ENCODE measurements at places on chromosomes 11 and 22.

DNA sequence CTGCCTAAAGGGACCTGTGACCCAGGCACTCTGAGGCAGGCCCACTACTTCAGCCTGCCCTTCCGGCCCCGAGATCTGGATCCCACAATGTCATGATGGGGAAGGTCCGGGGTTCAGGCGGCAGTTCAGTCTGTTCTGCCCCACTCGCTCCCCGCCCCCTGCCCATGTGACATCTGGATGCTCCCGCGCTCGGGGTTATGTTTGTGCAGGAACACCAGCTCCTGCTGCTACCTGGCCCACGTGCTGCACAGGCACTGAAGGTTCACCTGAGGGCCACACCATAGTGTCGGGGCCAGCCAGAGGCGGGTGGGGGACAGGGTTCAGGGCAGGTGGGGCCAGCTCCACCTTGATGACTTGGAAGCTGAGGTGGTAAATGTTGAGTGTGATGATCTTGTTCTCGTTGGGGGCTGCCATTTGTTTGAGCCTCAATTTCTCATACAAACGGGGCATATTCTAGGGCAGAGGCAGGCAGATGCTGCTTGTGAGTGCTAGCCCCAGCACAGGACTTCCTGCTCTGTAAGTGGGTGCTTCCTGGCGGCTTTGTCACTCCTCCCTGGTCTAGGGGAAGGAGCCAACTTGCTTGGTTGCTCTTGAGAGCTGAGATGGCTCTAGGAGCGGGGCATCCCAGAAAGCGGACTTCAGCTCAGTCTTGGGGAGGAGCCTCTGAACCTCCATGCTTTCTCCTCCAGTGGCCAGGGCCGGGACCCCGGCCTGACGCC is 4.4 kb upstream of the SIPA1 start:
- DNase-seq, result no peak

GRCh38 chr11:114318361-114318760 is 22.2 kb downstream of the NNMT start:
- DNase-seq, result peak; percentile 39

DNA sequence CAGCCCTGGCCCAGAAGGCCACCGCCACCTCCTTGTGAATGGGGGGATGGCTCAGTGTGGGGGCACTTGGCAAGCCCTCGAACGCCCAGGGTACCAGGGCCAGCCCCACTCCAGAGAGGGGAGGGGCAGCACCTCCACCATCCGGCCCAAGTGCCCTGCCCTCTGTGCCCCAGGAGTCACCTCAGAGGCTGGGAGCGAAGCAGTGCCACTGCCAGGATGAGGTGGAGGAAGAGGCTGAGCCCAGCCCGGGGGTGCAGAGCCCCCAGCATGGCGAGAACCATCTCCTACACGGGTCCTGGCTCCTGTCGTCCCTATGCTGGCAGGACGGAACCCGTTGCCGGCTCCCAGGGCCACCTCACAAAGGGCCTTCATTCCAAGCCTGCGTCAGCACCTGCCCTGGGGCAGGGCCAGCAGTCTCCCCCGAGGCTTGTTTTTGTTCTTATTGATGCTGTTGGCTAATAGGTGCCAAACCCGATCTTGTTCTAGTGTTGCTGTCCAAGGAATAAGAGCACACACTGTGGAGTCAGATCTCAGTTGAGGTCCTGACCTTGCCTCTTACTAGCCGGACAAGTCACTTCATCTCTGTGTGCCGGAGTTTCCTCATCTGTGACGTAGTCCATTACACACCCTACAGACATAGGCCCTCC is at the start of gene FREY1:
Gene FREY1 (minus strand): TSS at position 307 of the 647 bp plus-strand sequence. CDS start 26 bp downstream, at position 281.
- no peak for DNase-seq

- DNase-seq, result no peak
Measured at GRCh38 chr11:2828585-2829330, 56.8 kb downstream of the CDKN1C start.

DNA sequence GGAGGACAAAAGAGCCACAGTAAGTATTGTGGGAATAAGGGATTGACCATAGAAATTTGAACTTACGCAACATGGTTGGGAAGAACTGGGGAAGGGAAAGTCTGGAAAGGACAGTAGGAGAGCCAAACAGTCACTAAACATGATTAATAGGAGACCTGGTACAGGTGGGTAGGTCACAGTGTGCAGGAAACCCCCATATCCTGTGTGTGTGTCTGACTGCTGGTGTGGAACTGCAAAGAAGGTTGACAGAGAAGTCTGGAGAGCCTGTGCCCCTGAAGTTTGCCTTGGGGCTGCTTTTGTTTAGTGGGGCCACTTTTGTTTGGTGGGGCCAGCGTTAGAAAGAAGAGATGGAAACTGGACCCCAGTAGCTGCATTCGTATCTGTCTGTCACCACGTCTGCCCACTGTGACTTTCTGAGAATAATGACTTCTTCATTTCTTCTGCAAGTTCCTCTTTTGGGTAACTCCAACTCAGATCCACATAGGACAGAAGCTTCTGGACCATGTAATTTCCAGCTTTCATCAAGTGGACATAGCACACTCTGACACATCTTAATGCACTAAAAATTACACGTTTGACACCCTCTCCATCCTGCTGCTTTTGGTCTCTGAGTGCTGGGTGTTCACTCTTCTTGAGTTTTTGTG is 126.8 kb upstream of the RAG2 start:
- DNase-seq, result no peak

DNA sequence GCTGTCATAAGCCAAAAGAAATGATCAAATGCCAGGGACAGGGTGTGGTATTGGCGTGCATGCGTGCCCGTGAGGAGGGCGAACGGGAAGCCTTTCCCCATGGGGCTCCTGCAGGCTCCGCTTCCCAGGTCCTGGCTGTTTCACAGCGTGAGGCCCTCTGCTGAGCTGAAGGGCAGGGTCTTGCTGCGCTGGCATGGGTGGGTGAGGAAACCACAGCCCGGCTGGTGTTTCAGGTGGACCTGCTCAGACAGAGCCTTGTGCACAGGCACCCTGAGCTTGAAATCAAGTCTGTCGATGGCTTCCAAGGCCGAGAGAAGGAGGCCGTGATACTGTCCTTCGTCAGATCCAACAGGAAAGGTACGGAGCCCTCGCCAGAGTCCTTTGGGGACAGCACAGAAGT is 31.4 kb downstream of the IGHMBP2 start:
- no peak for DNase-seq

DNA sequence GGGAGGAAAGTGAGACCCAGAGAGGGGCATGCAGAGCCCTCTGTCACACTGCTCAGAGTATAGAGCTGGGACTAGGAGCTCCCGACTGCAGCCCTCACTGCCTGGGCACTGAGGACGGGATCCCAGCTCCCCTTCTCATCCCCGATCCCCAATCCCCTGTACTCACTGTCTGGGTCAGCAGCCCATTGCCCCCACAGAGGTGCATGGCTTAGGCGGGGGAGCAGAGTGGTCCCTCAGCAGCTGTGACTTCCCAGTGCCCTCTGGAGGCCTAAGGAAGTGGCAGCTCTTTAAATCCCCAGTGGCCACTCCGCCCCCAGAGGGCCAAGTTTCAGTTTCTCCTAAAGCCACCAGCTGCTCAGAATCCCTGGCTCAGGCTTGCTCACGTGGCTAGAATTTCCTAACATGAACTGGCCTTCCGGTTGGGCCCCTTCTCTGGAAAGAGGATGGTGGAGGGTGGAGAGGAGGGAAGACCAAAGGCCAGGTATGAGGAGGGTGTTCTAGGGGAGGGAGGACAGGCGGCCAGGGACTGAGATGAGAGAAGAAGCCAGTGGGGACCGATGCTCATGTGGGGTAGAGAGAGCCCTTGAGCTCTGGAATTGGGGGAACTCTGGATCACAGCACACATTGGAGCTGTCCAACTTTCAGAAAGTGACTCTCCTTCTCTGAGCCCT is at the start of gene BATF2:
Gene BATF2 (minus strand): TSS at position 262 of the 671 bp plus-strand sequence. CDS start 57 bp downstream, at position 205.
- DNase-seq, result peak; percentile 67

- no peak for DNase-seq
Measured at GRCh38 chr11:88117281-88117858, 57.9 kb downstream of the RAB38 start.

DNA sequence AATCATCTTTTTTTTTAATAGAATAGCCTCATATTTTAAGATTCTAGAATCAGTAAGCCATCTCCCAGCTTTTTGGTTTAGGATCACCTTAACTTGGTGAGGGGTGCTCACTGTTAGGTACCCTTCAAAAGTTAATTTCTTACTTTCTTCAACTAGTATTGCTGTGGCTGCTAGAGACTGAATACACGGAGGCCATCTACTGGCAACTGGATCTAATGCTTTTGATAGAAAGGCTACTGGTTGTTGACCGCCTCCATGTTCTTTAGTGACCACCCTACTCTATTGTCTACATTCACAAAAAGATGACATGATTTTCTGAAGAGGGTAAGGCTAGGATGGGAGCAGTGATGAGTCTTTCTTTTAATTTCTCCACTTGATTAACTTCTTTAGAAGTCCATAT is 16.7 kb upstream of the ALDH3B2 start:
- peak; percentile 7 for DNase-seq

DNA sequence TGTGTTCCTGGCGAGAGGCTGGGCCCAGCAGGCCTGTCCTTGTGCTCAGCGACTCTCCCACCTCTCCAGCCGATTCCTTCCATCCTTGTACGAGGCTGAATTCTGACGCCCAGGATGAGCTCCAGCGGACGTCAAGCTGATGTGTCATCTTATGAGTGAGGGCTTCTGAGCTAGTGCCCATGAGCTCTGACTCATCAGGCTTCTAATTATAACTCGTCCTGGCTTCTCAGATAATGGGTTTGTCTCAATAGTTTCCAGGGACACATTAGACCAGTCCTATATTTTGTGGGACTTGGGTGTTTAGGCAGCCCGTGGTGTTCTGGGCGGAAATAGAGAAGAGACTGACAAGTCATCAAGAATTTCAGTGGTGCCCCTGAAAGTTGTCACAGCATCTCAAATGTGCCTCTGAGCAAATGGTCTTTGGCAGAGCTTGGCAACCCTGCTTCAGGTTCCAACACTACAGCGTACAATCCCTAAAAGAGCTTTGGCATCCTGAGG is 108.2 kb upstream of the CD44 start:
- DNase-seq, result peak; percentile 94

- DNase-seq, result peak; percentile 64
Measured at GRCh38 chr11:16155448-16155847, 200.9 kb downstream of the SOX6 start.

GRCh38 chr22:45314054-45314721 is 4.5 kb downstream of the FAM118A start:
- DNase-seq, result no peak

DNA sequence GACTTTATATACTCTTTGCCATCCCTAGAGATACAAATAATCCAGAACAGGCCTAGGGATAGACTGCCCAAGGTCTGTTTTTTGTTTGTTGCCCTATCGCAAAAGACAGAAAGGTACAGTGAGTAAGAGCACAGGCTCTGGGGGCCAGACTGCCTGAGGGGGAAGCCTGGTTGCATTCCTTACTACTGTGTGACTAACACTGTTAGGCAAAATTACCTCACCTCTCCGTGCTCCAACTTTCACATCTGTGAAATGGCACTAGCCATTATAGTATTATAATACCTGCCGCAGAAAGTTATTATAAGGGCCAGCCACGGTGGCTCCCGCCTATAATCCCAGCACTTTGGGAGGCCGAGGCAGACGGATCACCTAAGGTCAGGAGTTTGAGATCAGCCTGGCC is 14.5 kb downstream of the SLC35F2 start:
- DNase-seq, result peak; percentile 82

- DNase-seq, result no peak
Measured at GRCh38 chr11:80412604-80413003, 971.8 kb upstream of the TENM4 start.

- DNase-seq, result no peak
Measured at GRCh38 chr11:129705341-129705740, 110.3 kb upstream of the TMEM45B start.

DNA sequence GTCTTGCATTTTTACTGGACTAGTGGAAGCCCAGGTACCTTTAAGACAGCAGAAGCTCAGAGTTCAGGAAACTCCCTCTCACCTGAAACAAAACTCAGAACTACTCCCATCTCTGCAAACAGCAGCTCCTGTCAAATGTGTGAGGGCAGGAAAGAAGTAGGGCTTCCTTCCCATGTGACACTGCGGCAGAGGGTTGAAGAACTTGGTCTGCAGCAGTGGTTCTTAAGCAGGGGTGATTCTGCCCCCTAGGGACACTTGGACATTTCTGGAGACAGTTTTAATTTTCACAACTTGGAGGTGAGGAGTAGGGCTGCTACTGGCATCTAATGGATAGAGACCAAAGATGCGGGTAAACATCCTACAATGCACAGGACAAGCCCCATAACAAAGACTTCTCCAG is 63.4 kb downstream of the RCN1 start:
- DNase-seq, result peak; percentile 24

DNA sequence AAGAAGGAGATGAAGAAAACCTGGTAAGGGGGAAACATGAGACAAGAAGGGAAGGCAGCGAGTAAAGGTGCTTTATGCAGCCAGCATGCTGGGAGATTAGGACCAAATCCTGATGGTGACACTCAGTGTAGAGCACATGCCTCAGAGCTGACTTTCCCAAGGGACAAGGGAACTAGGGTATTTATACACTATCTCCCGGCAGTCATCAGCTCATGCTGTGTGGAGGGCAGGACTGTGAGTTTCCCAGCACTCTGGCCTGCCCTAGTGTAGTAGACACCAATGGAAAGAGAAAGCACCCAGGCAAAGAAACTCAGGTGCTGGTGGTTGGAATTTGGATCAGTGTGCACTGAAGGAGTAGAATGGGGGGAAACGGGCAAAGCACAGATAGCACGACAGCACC is 128.3 kb upstream of the CSNK2A3 start:
- no peak for DNase-seq

DNA sequence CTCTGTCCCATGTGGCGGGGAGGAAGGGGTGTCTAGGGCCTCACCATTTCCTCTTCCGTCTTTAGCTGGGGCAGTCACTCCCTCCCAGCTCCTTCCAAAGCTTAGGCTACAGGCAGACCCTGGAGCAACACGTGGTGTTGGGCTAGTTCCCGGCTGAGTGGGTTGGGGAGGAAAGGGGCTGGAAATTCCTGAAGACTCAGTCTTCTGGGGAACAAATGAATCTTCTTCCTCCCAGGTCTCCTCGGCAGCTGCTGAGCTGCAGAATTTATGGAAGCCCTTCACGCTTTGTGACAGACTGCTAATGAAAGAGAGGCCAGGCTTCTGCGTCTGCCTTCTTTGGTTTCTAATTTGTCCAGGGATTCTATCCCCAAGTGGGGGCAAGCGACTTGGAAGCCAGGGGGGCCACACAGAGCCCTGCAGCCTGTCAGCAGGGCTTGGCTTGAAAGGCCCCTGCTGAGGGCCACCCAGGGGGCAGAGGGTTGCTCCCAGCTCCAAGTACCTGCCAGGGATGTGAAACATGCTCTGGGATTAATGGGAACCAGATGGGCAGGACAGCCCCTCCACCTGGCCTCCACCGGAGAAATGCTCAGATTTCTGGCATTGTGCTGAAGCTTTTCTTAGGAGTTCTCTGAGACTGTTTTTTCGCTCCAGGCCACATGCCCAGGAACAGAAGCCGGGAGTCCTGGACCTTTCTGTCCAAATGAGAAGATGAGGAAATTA is 123.1 kb downstream of the PKNOX2 start:
- no peak for DNase-seq

GRCh38 chr11:122516686-122517085 is 138.8 kb upstream of the UBASH3B start:
- DNase-seq, result no peak

GRCh38 chr22:38549101-38549894 is 20.7 kb downstream of the DMC1 start:
- peak; percentile 26 for DNase-seq

DNA sequence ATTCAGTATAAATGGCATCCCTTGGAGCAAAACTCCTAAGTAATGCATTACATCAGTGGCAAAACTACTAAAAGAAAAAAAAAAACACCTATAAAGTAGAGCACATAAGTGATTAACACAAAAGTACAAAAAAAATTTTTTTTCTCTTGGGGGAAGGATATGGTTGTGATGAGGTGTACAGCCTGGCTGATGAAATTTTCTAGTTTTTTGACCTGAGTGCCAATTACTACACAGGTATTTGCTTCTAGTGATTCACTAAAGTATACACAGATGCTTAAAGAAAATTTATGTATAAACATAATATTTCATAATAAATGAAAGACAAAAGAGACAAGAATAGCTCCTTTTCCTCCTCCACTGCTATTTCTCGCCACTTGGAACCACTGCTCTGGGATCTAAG is 71.8 kb upstream of the APOA1 start:
- no peak for DNase-seq
